Activated CD4-positive, alpha-beta T cell treated with anti-CD3 and anti-CD28 coated beads, Interleukin-2, amount 50 U/mL, for 1 hour (primary cell): ENCODE measurements at places on chromosomes 6 and 20.

DNA sequence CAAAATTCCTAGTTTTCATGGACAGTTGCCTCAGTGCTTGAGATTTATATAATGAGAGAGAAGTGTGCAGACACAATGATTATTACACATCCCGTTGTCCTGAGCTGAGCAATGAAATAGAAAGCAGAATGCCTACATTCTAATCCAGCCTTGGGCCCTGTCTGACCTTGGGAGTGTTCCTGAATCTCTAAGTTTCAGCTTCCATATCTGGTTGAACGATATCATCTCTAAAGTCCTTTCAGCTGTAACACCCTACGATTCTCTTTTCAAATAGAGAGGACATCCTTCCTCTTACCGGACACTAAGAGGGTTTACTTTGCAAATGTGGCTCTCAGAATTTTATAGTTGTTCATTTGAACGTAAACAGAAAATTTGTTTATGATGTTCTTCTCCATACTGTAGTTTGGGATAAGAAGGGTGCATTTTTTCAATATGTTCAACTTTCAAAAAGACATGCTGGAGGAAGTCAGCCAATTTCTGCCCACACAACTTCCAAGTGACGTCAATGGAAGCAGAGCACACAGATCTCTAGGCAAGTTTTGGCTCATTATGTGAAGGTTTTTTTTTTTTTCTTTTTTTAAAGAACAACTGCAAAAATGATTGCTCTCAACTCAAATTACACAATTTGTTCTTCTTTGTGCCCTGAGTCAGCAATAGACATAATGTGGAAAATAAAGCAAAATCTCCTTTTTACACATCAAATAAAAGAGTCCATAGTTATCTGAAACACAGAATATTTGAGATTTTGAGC, 50.4 kb downstream of the PDE7B start:
- DNase-seq: no peak

DNA sequence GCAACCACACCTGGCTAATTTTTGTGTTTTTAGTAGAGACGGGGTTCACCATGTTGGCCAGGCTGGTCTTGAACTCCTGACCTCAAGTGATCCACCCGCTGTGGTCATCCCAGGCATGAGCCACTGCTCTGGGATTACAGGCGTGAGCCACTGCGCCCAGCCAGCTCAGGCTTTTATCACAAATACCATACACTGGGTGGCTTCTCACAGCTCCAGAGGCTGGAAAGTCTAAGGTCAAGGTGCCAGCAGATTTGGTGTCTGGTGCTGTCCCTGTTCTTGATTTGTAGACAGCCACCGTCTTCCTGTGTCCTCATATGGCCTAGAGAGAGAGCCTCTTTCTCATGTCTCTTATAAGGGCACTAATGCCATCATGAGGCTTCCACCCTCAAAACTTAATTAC, 25.9 kb downstream of the SHLD1 start:
- DNase-seq: no peak

DNA sequence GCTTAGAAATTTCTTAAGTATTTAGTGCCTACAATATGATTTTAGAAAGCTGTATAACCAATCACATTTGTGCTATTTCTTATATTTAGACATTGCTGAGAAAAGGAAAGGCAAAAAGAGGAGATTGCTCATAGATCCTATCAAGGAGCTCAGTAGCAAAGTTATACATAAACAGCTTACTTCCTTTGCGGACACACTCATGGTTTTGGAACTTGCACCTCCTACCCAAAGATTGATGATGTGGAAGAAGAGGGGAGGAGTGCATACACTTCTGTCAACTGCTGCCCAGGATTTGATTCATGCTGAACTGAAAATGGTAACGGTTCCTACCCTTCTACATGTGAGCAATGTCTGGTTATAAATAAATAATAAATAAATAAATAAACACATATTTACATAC, 16.7 kb downstream of the RAD21L1 start:
- DNase-seq: no peak

DNA sequence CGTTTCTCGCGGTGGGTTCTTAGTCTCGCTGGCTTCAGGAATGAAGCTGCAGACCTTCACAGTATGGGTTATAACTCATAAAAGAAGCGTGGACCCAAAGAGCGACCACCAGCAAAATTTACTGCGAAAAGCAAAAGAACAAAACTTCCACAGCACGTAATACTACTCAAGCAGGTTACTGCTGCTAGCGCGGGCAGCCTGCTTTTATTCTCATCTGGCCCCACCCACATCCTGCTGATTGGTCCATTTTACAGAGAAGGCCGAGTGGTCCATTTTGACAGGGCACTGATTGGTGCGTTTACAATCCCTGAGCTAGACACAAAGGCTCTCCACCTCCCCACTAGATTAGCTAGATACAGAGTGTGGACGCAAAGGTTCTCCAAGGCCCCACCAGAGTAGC, 17.4 kb downstream of the LY86 start:
- DNase-seq: no peak
